H54 (cell line): ENCODE measurements at places on chromosomes 6 and 20.

GRCh38 chr6:110512991-110513390 is 36.6 kb upstream of the SLC22A16 start:
- no peak for DNase-seq

GRCh38 chr20:57238089-57238488 is 28.4 kb downstream of the BMP7 start:
- no peak for DNase-seq

GRCh38 chr20:40769677-40770285 is 80.7 kb upstream of the MAFB start:
- DNase-seq = no peak

DNA sequence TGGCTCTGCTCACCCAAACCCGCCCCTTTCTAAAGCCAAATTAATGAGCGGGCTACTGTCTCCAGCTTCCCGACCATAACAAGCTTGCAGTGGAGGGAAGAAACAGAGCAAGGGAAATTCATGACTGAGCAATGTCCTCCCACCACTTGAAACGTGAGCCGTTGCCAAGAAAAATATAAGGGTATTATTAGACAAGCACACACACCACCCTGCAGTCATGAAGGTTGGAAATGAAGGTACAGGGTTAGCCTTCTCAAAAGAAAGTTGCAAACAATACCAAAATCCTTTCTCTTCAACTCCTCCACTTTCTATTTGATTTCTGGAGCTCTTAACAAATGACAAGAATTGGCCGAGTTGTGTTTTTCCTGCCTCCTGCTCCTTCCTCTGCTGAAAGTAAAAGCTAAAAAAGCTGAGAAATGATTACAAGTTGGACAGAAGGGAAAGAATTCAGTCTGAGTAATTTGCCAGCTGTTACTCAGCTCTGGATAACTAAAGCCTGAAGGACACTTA is 151.1 kb upstream of the B3GAT2 start:
- DNase-seq = peak; percentile 35

GRCh38 chr6:73704260-73704659 is 8.3 kb downstream of the CD109 start:
- no peak for DNase-seq

DNA sequence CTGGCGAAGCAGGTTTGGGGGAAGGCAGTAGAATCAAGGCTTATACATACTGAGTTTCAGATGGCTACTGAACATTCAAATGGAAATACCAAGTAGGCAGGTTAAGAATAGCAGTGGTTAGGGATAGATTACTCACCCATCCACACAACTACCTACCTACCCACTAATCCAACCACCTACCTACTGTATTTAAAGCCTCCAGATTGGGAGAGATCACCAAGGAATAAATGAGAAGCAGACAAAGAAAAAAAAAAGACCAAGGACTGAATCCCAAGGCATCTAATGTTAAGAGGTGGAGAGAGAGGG is 68.3 kb upstream of the SMIM29 start:
- no peak for DNase-seq

GRCh38 chr6:90584636-90585255 is 2.1 kb downstream of the MAP3K7 start:
- DNase-seq = no peak

- no peak for DNase-seq
Observed at GRCh38 chr6:1672379-1672778, 62.7 kb downstream of the FOXC1 start.

DNA sequence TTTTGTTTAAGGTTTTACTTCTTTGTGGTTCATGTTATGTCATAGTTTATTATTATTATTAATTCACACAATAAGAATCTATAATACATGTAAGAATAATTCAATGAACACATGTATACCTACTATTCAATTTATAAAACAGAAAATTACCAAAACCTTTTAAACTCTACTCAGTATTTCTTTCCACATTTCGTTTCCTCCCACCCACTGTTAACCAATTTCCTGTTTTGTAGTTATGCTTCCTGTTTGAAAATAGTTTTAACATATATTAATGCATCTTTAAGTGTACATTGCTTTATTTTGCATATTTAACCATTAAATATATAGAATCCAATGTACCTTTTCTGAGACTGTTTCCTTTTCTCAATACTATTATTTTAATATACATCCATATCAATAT is 397.9 kb upstream of the SPTLC3 start:
- no peak for DNase-seq

DNA sequence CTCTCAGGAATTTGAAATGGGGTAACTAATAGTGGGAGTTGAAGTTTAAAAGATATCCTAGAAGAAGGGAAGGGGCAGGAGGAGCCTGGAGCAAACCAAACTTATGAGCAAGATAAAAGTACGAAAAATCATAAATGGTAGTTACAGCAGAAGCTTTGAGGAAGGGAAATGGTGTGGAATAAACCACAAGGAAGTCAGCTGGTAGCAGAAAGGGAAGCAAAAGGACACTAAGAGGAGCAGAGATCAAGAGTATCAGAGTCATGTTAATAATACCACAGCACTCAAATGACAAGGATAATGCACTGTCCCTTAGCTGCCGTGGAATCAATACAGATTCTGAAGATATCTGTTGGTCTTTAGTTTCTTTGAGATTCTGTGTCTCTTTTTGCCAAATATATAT is 44.9 kb upstream of the CCDC28A start:
- DNase-seq = no peak

GRCh38 chr6:158808442-158808833 is 10.7 kb downstream of the EZR start:
- no peak for DNase-seq

GRCh38 chr6:140285998-140286690 is 911.7 kb upstream of the CITED2 start:
- no peak for DNase-seq
